ENCODE measurements at places on chromosomes 5 and 9.

- no peaks in the 10 kb centered on the region for H3K36me3 ChIP-seq
- H3K27me3 ChIP-seq = no peaks in the 10 kb centered on the region
- H3K27ac ChIP-seq = no peak overlapping the region
- no peak overlapping the region for H3K4me3 ChIP-seq
Measured at GRCh38 chr5:109448838-109449237, 39.1 kb upstream of the PJA2 start.

DNA sequence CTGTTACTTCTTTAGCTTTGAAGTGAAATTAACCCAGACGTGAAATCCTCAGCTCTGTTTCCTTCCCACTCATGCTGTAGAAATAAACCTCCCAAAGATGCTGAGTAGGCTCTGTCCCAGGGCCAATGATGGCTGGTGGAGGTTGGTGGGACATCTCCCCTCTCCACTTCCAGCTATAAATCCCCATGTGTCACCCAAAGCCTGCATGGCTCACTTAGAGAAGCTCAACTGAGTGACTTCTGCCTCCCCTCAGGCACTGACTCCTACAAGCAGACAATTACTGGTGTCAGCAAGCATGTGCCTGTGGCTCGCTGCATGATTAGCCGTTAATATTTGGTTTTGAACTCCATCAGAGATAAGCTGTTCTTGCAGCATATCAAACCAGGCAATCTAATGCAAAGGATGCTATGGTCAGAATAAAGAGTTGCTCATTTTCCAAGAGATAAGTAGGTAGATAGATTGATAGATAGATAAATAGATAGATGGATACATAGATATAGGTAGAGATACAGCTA, 569.5 kb upstream of the WWC1 start:
- no peak overlapping the region for H3K27ac ChIP-seq
- H3K36me3 ChIP-seq = no peaks in the 10 kb centered on the region
- H3K4me3 ChIP-seq = no peak overlapping the region
- H3K4me1 ChIP-seq = no peaks in the 10 kb centered on the region
- H3K27me3 ChIP-seq = peaks cover 2% of the 10 kb centered on the region

DNA sequence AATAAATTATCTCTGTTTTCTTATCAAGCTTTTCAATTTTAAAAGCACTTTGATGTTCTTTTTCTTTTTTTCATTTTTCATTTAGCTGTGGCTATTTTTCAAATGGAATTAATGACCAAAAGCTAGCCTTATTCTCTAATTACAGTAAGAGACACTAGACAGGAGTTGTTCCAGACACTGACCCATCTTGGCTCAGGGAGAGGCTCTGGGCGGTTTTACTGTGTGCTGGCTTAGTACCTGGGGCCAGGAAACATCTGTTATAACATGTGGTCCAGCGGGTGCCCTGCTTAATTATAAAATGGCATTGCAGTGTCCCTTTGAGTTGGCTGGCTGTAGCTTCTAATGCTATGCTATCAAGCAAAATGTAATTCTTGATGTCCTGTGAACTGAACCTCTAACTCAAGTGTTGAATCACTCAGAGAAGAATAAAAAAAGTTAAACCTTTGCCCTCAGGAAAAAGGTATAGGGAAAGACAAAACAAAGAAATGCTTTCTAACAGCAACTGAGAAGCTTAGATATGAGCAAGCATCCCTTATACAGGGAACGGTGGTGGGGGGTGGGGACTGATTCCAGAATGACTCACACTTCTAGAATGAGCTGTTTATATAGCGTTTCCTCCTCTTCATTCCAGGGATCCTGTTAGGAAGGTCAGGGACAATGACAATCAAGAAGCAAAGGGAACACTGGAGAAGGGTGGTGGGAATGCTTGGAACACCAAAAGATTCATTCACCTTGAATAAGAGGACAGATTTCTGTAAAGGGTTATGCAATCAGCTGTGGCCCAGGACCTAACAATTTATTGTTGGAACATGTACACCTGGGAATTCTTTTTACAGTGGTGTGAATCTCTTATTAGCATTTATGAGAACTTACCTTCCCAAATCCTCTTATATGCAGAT, 58.7 kb upstream of the NFIB start:
- no peak for DNase-seq
- no peaks in the 10 kb centered on the region for H3K36me3 ChIP-seq
- no peak overlapping the region for H3K4me3 ChIP-seq
- no peaks in the 10 kb centered on the region for H3K27me3 ChIP-seq
- H3K27ac ChIP-seq = no peak overlapping the region
- no peaks in the 10 kb centered on the region for H3K4me1 ChIP-seq

GRCh38 chr9:91154686-91155085, 207.0 kb downstream of the AUH start:
- H3K4me1 ChIP-seq = peaks cover 91% of the 10 kb centered on the region
- DNase-seq = no peak
- no peak overlapping the region for H3K4me3 ChIP-seq
- peaks cover 72% of the 10 kb centered on the region for H3K36me3 ChIP-seq
- peak overlapping the region; percentile 82 for H3K27ac ChIP-seq

DNA sequence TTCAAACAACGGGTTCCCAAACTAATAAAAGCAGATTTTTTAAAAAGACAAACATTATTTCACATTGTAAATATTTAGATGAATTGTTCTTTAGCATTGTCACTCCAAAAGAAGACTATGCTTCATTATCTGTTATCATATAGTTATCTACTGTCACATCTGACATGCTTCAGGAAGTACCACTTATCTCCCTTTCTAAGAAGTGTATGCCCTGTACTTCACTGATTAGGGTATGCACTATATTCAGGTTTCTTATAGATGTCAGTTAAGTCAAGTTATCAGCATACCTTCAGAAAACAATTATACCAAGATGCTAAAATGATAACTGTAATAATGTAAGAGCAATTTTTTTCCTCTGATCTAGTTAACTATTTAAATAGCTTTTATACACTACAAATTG, 40.4 kb downstream of the LMBRD2 start:
- DNase-seq = no peak
- no peak overlapping the region for H3K27ac ChIP-seq
- H3K36me3 ChIP-seq = peaks cover 32% of the 10 kb centered on the region
- no peaks in the 10 kb centered on the region for H3K27me3 ChIP-seq
- no peaks in the 10 kb centered on the region for H3K4me1 ChIP-seq
- H3K4me3 ChIP-seq = no peak overlapping the region

DNA sequence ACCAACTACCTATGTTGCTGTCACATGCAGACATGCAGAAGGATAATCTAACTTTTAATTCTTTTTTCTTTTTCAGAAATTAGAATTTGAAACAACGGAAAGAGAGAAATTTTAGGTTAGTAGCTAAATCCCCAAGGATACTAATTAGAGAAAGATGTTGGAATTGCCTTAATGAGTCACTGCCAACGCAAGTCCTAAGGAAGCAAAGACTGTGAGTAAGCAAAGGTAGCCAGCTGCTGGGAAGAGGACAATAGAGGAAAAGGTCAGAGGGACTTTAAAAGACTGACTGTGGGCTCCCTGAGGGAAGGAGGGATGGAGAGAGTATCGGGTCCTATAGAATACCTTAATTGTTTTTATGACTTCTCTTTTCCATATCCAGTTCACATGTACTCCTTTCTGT, 461.9 kb upstream of the PAPPA start:
- H3K27ac ChIP-seq = no peak overlapping the region
- no peaks in the 10 kb centered on the region for H3K4me1 ChIP-seq
- no peak overlapping the region for H3K4me3 ChIP-seq
- DNase-seq = no peak
- no peaks in the 10 kb centered on the region for H3K36me3 ChIP-seq
- no peaks in the 10 kb centered on the region for H3K27me3 ChIP-seq

DNA sequence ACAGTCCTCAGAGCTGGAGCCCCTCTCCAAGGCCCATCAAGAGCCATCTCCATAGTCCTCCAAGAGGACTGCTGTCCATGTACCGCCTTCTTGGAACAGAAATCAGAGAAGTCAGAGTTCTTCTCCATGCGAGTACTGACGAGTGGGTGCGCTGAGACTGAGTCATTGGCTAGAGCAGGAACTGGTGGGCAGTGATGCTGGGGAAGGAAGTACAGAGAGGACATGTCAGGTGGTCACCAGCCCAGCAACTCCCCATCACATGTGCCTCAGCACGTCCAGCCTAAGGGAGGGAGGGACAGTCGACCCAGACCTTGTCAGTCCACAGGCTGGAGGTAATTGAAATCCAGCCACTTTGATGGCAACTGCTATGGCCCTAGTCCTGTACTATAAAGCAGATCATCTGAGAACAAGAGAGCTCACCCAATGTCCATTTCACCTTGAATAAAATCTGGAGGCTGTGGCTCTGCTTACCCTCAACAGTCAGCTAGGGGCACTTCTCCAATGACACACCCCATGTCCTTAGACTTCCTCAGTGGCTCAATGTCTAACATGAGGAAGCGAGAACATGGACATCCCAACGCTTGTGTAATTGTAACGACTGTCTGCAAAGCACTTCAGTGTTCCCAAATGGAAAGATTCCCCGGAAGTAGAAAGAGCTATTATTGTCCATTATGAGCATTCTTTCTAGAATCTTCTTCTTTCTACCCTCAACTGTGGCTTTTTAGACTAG, 15.0 kb upstream of the FBP1 start:
- H3K27me3 ChIP-seq = peaks cover 16% of the 10 kb centered on the region
- peaks cover 17% of the 10 kb centered on the region for H3K4me1 ChIP-seq
- H3K4me3 ChIP-seq = no peak overlapping the region
- no peak overlapping the region for H3K27ac ChIP-seq
- no peaks in the 10 kb centered on the region for H3K36me3 ChIP-seq
- no peak for DNase-seq

- no peak overlapping the region for H3K27ac ChIP-seq
- no peaks in the 10 kb centered on the region for H3K27me3 ChIP-seq
- H3K4me3 ChIP-seq = no peak overlapping the region
Measured at GRCh38 chr9:133950192-133950591, 41.9 kb downstream of the VAV2 start.

DNA sequence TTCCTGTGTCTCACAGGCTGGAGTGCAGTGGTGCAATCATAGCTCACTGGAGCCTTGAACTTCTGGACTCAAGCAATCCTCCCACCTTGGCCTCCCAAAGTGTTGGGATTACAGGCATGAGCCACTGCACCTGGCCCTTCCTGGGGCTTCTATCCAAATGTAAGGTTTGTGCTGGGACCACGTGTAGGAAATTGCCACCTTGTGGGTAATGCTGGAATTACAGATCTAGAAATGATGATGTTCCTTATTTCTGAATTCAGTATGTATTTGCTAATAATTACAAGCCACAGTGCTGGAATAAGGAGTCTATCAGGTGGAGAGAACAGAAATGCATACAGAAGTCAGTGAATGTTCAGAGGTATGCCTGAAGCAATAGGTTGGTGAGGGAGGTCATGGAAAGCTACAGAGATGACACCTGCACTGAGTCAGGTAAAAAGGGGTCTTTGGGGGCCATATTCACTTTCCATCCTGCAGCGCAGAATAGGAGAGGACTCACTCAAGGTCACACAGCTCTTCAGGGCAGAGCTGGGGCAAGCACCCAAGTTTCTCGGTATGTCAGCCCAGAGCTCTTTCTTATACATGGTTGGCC, 8.8 kb upstream of the IGFBPL1 start:
- peaks cover 4% of the 10 kb centered on the region for H3K4me1 ChIP-seq
- no peaks in the 10 kb centered on the region for H3K36me3 ChIP-seq
- peaks cover 20% of the 10 kb centered on the region for H3K27me3 ChIP-seq
- no peak overlapping the region for H3K27ac ChIP-seq
- DNase-seq = no peak
- no peak overlapping the region for H3K4me3 ChIP-seq

- no peak overlapping the region for H3K27ac ChIP-seq
- no peaks in the 10 kb centered on the region for H3K4me1 ChIP-seq
- H3K27me3 ChIP-seq = no peaks in the 10 kb centered on the region
- no peak for DNase-seq
- H3K36me3 ChIP-seq = no peaks in the 10 kb centered on the region
- H3K4me3 ChIP-seq = no peak overlapping the region
Measured at GRCh38 chr9:80928697-80929096, 760.6 kb downstream of the TLE1 start.

DNA sequence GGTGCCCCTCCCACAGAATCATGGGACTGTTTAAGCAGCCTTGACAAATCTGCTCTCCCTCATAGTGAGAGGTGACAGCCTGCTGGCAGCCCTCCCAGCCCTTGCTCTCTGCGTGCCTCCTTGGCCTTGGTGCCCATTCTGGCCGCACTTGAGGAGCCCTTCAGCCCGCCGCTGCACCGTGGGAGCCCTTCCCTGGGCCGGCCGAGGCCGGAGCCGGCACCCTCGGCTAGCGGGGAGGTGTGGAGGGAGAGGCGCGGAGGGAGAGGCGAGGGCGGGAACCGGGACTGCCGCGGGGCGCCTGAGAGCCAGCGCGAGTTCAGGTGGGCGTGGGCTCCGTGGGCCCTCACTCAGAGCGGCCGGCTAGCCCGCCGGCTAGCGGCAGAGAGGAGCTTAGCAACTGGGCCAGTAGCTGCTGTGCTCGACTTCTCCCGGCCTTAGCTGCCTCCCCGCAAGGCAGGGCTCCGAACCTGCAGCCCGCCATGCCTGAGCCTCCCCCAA, 125.9 kb upstream of the MYO10 start:
- no peaks in the 10 kb centered on the region for H3K27me3 ChIP-seq
- no peak overlapping the region for H3K4me3 ChIP-seq
- H3K4me1 ChIP-seq = no peaks in the 10 kb centered on the region
- no peaks in the 10 kb centered on the region for H3K36me3 ChIP-seq
- H3K27ac ChIP-seq = no peak overlapping the region

DNA sequence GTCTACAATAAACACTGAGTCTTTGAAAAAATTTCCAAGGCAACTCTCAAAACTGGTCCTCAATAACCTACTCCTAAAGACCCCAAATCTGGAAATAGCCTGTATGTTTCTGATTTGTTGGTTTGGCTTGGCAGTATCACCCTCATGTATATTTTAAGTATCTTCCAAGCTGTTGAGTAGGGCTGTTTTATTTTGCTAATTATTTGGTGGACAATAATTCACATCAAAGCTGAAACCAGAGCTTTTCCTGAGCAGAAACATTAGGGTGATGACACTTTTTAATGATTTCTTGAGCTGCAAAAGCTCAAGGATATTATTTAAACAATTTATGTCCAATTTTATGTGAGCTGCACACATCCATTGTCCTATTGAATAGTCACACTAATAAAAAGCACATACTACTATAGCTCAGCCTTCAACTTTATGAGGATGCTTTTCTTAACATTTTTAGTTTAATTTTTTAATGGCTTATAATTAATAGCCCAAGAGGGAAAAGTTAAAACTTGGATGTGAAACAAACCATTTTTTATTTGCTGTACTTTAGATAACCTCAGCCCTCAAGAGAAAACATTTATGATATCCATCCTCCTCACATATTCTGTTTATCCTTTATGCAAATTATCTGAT, 393.1 kb downstream of the TAF11L14 start:
- H3K27ac ChIP-seq = no peak overlapping the region
- no peak for DNase-seq
- H3K4me3 ChIP-seq = no peak overlapping the region
- no peaks in the 10 kb centered on the region for H3K27me3 ChIP-seq
- H3K36me3 ChIP-seq = no peaks in the 10 kb centered on the region

Measured in activated CD8-positive, alpha-beta memory T cell treated with anti-CD3 and anti-CD28 coated beads, Interleukin-2, amount 10 ng/mL, durations not matched to agents 7 days and 5 days (primary cell).